ENCODE measurements at places on chromosomes 4 and X.

GRCh38 chrX:23981711-23982110, 45.3 kb downstream of the KLHL15 start:
- DNase-seq: no peak

- no peak for DNase-seq
These were observed 79.2 kb upstream of the C4orf54 start for GRCh38 chr4:99736846-99737245.

GRCh38 chr4:88761861-88762523, 64.4 kb upstream of the NAP1L5 start:
- DNase-seq: no peak

DNA sequence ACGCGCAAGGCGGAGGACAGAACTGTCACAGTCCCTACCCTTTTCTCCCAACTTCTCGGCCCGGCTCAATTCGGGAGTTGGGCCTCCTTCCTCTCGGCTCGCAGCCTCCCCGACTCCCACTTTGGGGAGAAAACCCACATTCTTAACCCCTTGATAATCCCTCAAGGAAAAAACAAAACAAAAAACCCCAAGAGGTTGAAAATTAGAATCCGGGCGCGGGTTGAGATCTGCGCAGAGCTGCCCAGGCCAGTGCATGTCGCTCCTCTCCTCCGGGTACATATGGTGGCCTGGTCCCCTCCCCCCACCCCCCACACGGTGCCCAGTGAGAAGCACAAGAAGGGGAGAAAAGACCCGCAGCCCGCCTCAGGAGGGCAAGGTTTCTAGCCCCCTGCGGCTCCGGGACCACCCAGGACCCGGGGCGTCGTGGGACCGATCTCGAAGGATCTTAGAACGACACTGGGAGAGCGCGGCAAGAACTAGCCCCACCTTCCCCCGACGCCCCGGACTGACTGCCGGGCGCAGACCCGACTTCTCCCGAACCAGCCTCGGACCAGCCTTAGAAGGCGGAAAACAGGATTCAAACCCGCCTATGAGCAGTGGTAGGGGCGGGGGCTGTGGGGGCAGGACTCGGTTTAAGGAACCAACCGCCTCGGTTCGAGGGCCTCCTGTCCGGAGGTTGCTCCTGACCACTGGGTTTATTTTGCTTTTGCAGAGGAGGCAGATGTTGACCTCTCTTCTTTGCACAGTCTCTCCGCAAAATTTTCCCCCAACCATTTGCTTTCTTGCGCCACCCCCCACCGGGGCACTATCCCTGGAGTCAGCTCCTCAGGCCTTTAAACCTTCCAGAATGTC, 2.5 kb upstream of the PDGFRA start:
- DNase-seq: no peak

- DNase-seq: no peak
These were observed 10.7 kb downstream of the PDE6B start for GRCh38 chr4:635851-636627.

DNA sequence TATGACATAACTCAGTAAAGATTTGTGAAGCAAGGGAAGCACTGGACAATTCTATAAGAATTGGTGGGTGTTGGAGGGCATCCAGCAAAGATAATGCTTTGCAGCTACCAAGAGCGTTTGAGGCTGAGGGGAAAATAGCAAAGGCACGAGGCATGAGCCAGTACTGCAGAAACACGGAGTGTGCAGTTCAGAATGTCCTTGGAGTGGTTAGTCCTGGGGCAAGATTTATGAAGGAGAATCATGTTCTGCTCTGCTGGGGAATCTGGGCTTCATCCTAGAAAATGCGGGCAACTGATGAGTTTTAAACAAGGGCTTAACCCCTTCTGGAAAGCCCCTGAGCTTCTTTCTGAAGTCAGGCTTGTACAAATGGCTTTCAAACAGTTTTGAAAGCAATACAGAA, 452.5 kb downstream of the IL15 start:
- no peak for DNase-seq

DNA sequence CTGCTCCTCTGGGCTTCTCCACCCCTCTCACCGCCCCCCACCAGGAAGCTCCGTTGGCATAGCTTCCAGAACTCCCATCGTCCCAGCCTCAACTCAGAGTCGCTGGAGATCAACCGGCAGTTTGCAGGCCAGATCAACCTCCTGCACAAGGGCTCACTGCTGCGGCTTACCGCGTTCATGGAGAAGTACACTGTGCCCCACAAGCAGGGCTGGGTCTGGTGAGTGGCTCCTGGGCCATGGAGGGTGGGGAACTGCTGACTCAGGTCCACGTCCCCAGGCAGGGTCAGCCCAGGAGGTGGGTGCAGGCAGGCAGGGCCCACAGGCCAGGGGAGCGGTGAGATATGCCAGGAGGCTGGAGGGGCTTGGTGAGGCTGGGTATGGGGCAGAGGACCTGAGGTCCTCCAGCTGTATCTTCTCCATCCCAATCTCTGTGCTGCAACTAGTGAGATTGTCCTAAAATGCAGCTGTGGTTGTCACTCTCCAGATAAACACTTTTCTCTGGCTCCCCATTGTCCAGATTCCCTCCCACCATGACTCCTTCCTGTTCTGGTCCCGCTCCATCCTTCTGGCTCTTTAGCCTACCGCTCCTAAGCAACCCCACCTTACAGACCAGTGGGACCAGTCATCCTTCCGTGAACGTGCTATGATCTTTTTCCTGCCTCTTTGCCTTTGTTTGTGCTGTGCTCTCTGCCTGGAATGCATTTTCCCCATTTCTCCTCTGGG, 71.9 kb downstream of the STARD8 start:
- DNase-seq: no peak

DNA sequence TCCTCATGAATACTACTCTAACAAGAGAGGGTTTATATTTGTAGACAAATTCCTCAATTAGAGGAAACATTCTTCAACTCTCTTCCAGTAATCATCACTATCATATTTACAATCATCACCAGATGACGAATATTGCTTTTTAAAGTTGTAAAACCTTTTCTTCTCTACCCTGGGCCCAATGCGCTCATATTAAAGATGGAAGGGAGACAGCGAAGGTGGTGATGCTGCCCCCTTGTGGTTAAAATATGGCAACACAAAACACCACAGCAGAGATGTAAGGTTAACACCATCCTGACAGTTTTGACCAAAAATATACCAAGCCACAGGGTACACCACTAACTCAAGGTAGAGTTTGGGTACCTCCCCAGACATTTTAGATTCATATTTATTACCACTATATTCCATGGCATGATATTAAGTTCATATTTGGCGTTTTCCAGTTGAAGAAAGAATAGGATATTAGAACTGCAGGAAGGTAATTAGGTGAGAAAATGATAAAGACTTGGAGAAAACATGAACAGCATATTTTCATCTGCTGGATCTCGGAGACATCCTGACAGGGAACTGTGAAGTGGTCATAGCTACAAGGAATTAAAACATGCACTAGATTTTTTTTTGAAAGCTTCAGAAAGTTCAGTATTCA, 72.8 kb downstream of the SLC9A7 start:
- no peak for DNase-seq

GRCh38 chrX:106917830-106918500, 2.2 kb upstream of the CLDN2 start:
- no peak for DNase-seq

GRCh38 chr4:145936142-145936996, 2.3 kb downstream of the ZNF827 start:
- DNase-seq: no peak

GRCh38 chr4:3220476-3221183, 28.3 kb upstream of the MSANTD1 start:
- no peak for DNase-seq

- DNase-seq: no peak
These were observed 12.7 kb upstream of the DGKK start for GRCh38 chrX:50483283-50483682.

DNA sequence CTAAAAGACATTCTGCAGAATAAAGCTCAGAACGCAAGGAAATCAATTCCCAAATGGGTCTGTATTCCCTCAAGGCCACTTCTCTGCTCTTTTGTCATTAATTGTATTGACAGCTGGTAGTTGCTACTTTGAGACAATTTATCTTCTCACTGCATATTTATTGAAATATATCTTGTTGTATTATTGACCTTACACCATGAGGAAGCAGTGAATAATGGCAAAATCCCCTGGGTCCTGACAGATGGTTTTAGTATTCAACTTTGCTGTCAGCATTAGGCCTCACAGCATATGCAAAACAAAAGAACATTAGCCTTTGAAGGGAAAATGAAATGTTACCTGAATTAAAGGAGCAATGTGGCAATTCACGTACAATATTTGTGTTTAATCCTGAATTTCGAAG, 406.1 kb upstream of the TRAM1L1 start:
- no peak for DNase-seq

GRCh38 chr4:105558277-105558676, 5.9 kb downstream of the ARHGEF38 start:
- DNase-seq: no peak

GRCh38 chr4:48683784-48684666, 96.1 kb downstream of the FRYL start:
- peak; percentile 5 for DNase-seq

GRCh38 chr4:70908993-70909556, 6.9 kb downstream of the MOB1B start:
- no peak for DNase-seq

DNA sequence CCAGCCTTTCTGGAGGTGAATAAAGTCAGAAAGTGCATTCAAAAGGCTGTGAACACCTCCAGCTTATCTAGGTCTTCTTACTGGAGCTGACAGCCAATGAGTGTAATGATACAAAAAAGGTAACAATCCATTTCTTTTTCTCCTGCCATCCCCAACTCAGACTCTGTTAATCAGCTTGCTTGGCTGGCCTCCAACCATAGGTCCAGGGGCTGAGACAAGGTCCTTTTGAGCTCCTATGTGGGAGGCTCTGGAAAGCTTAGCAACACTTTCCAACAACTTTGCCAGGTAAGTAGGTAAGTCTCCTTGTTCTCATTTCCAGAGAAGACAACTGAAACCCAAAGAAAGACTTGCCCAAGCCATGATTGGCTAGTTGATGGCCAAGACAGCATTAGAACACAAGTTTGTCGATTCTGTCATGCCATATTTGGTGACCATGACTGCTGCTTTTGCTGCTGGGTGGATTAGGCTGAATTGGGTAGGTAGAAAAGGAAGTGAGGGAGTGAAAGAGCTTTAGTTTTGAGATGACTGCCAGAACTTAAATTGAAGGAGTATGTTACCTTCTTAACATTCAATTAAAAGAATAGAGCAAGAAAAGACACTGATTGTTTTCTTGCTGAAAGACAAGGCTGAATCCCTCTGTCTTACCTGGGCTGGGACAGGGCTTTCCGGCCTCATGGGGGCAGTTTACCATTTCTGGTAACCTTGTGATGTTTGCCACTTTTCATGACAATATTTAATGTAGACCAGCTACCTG, 22.8 kb downstream of the VSIG4 start:
- DNase-seq: no peak

- no peak for DNase-seq
These were observed 28.9 kb downstream of the SNX25 start for GRCh38 chr4:185238215-185238681.

DNA sequence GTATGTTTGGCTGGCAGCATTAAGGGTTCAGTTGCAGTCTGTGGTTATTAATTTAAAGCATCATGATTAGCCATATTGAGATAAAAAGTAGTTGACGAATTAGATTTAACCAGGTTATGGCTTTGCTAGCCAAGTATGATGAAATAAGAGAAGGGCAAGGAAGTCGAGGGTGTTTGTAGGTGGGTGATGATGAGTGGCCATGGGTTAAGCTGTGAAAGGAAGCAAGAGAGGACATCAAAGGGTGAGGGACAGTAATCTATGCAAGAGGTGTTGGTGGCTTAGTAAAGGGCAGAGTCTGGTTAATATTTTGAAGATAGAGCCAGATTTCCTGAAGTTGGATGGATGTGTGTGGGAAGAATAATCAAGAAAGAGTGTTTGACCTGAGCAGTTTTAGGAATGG, 44.5 kb downstream of the STIM2 start:
- no peak for DNase-seq

- peak; percentile 7 for DNase-seq
These were observed 74.8 kb upstream of the PASD1 start for GRCh38 chrX:151488677-151489076.

GRCh38 chrX:46837558-46838485, 979 bp downstream of the RP2 start:
- no peak for DNase-seq

DNA sequence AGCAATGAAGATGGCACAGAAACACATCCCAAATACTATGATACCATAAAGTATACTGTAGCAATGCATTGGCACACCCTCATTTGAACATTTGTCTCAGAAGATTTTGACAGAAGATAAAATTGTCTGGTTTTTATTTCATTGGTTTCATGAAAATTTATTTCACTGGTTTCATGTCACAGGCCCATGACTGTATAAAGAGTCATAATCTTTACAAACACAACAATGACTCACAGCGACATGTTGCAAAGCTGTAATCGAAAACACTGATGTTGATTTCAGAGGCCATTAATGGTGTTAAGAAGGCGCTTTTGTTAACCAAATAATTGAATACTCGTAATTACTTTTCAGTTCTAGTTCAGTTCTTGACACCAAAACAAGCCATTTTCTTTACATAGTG, 8.1 kb upstream of the DTHD1 start:
- no peak for DNase-seq

Measured in SIG-M5 (cell line).